Central memory CD8-positive, alpha-beta T cell (primary cell): ENCODE measurements at places on chromosomes 5 and 9.

GRCh38 chr9:14417237-14417636 is 103.3 kb upstream of the NFIB start:
- no peak for DNase-seq

GRCh38 chr9:111683392-111683791 is 22.0 kb downstream of the GNG10 start:
- no peak for DNase-seq

DNA sequence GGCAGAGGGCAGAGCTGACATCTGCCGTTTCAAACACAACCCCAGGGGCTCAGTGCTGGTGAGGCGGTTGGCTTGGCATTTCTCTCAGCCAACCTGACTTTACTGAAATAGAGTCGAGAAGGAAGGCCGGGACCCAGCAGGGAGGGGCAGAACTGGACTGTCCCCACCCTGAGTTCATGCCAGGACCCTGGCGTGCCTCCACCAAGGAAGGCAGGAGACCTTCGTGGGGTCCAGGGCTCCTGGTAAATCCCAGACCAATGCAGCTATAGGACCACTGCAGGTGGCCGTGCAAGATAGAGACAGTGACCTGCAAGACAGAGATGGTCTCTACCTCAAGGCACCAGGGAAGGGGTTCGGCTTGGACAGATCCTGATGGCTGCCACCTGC is 132.9 kb downstream of the ROR2 start:
- DNase-seq, result no peak

- no peak for DNase-seq
Observed at GRCh38 chr9:113621309-113621791, 157.8 kb downstream of the RGS3 start.

GRCh38 chr5:430214-430925 is 12.6 kb upstream of the EXOC3 start:
- DNase-seq, result no peak

GRCh38 chr9:108511307-108511706 is 344.5 kb downstream of the ACTL7B start:
- no peak for DNase-seq
